ENCODE measurements at places on chromosomes 5 and 9.

DNA sequence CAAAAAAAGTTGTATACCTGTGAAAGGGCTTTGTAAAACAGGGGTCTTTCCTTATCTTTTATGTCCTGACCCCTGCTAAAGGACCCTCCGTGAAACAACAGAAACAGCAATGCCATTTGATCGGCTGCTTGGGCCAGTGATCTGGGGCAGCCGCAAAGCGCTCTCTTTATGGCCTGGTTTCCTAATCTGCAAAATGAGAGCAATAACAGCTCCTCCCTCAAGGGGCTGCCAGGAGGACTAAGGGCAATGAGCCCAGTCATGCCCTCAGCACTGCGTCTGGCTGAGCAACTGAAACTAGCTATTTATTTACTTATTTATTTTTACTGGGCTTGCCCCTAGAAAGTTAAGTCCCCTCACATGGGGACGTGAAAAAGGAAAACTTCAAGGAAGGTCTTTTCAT is 18.3 kb downstream of the CMBL start:
- no peak for DNase-seq

- no peak for DNase-seq
Observed at GRCh38 chr9:110714314-110714713, 45.7 kb downstream of the MUSK start.

DNA sequence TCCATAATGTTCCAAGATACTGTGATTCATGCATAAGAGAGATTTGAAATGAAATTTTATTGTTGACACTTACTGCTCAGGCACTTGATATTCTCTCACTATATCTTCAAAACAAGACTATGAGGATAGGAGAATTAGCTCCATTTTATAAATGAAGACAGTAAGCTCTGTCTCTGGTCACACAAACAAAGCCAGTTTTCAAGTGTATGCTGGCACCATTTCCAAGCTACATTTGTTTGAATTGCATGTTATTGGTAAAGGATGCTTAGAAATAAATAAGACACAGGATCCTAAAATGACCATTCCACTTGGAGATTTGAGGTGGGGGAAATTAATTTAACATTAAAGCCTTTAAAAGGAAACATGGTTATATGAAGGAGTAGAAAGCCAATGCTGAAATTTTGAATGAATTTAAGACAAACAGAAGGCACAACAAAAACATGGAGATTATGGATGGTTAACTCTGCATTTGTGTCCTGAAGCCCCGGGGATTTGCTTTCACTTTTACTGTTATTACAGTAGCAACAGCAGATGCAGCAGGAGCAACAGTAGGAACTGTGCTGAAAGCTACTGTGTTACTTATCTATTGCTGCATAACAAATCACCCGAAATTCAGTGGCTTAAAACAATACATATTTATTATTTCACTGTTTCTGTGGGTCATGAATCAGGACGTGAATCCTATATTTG is 79.7 kb upstream of the ASTN2 start:
- no peak for DNase-seq

DNA sequence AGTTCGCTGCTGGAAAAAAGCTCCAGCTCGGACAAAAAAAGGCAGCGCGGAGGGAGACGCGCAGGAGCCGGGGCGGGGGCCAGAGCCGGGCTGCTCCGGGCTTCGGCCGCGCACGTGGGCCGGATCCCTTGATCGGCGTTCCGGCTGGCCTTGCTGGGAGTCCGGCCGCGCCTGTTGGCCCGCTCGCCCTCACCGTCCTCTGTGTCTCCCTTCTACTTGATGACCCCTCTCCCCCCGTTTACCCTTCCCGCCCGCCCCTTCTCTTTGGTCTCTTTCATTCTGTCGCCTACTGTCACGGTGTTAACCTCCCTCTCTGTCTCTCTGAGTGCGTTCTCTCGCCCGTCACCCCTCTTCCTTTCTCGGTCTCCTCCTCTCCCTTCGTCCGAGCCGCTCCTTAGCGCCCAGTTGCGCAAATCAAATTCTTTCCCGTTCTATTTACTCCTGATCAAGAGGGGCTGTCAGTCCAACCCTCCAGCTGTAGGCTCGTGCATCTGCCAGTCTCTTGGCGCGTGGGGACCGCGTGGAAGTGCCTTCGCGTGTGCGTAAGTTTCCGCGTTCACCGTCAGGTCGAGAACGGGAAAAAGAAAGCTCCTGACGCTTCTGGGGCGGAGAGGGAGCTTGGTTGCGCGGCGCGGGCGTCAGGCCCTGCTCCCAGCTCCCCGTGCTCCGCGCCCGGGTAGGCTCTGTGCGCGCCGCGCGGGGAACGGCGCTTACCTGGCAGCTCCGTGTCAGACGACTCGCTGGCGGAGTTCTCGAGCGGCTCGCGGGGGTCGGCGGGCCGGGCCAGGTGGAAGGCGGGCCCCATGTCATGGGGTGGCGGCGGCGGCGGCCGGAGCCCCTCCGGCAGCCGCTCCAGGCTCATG is 798 bp downstream of the PITX1 start:
- no peak for DNase-seq

Measured in NCI-H1417 treated with DMSO at 0.1 percent for 48 hours (cell line).